Daoy (cell line): ENCODE measurements at places on chromosomes 2 and 18. TPM values are rescaled to one million over a fixed set of nuclear protein-coding genes. Genes with fewer than 3 reads are reported as not detected.

DNA sequence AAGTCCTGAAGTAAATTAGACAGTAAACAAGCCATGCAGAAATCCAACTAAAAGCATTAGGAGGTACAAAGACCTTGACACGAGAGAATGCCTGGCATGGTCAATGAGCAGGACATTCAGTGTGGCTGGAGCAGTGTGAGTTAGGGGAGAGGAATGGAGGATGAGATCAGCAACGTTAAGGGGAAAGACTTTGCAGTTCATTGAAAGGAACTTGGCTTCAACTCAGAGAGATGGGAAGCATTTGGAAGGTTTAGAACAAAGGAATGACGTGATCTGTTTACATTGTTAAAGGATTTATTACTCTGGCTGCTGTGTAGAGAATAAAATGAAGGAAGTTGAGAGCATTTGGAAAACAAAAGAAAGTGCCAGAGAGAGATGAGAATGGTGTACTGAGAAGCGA is 621.3 kb downstream of the XIRP2 start:
- peak; percentile 52 for DNase-seq

DNA sequence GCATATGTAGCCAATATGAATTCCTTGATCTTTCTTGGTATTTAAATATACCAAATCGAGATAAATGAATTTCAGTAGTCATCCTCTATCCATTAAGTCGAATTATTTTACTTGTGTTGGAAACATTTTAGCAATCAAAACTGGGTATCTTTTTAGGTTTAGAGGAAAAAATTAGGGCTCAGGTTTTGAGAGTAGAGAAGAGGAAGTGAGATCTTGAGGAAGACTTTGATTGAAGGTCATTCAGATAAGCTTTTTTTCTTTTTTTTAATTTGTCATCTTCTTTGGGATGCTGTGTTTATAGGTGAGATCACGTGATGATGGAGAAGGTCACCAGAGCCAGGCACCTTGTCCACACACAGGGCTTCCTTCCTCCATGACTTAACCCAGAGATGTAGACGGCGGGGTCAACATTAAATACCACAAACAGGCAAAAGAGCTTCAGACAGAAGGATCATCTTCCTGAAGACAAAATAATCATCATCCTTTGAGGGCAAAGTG is 750.1 kb downstream of the RNF144A start:
- no peak for DNase-seq

- no peak for DNase-seq
Observed at GRCh38 chr2:112699984-112700667, 20.7 kb upstream of the NT5DC4 start.

GRCh38 chr2:44546459-44547127 is 184.8 kb downstream of the CAMKMT start:
- DNase-seq = no peak

DNA sequence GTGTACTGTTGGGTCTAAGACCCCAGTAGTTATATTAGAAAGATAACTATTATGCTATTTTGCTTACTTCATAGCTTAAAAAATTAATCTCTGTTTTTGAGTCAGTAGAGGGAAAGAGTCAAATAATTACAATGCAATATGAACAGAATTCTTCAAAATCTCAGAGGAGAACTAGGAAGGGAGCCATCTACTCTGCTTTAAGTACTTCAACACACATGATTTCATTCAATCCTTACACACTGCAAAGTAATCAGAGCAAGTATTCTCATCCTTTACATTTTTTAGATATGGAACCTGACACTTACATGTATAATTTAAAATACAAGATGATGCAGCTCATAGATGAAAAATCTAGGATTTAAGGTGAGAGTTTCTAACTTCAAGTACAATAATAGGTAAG is 27.7 kb downstream of the COL5A2 start:
- DNase-seq = no peak

DNA sequence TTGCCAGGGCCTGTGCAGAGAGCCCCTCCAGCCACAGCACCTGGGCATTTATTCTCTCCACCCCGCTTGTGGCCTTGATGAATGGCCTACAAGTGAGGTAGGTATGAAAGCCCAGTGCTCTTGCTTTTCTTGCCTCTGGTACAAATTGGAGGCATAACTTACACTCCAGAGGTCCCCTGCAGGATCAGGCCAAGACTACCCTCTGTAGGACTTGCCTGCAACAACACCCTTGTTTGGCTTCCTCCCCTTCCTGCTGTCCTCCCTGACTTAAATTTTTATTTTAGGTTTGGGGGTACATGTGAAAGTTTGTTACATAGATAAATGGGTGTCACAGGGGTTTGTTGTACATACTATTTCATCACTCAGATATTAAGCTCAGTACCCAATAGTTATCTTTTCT is 95.7 kb downstream of the CDC42EP3 start:
- DNase-seq = no peak

- no peak for DNase-seq
Observed at GRCh38 chr2:165897726-165898125, 55.9 kb downstream of the TTC21B start.

DNA sequence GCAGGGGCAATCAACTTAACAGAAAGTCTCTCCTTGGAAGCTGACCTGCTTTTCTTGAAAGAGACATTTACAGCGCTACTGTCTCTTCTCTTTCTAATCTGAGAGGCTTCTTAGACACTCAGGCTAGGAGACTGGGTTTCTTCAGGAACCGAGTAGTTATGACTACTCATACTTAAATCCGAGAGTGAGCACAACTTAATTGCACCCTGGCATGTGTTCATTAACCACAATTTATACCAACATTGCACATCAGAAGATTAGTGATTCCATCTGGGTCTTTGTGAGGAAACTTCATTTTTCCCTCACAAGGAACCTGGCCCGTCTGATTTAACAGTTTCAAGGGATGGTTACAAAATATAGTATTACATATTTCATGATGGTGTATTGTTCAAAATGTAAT is 176.9 kb downstream of the UBE2E3 start:
- no peak for DNase-seq

- no peak for DNase-seq
Observed at GRCh38 chr2:33644215-33644614, 45.1 kb upstream of the FAM98A start.

DNA sequence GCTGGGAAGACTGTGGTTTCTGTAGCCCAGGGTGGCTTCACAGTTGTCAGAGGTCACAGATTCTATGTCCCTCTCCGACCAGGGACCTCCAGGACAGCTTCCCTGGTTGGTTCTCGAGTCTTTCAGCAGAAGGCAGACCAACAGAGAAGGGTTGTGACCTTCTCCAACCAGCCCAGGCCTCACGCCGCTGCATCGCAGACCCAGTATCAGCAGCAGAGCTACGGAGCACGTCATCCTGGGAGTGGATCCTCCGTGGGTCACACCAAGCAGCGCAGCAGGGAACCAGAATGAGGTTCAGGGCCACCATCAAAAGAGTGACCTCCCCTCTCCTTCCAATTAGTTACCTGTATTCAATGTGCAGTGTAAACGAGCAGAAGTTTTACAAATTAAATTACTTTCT is 49.3 kb downstream of the ST3GAL5 start:
- no peak for DNase-seq

DNA sequence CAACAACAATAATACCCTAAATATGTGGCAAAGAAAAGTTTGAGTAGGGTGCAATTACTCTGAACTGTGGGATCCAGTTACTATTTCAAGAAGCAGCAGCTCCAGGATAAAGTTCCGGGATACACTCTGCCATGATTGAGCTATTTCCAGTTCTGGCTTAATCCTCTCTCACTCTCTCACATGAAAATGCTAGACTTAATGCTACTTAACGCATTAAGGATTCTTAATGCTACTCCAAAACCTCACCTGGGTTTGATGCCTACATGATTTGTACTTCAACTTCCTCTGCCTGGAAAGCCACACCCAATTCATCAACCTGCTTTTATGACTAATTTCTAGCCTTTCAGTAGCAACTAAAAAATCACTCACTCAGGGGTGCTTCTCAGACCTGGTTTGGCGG is 151.1 kb upstream of the HNMT start:
- no peak for DNase-seq

GRCh38 chr2:101697124-101698013 is at the start of gene MAP4K4:
MAP4K4 (plus strand) TSS chr2:101697707; CDS start chr2:101698081, 374 bp downstream.
- DNase-seq = peak; percentile 84

DNA sequence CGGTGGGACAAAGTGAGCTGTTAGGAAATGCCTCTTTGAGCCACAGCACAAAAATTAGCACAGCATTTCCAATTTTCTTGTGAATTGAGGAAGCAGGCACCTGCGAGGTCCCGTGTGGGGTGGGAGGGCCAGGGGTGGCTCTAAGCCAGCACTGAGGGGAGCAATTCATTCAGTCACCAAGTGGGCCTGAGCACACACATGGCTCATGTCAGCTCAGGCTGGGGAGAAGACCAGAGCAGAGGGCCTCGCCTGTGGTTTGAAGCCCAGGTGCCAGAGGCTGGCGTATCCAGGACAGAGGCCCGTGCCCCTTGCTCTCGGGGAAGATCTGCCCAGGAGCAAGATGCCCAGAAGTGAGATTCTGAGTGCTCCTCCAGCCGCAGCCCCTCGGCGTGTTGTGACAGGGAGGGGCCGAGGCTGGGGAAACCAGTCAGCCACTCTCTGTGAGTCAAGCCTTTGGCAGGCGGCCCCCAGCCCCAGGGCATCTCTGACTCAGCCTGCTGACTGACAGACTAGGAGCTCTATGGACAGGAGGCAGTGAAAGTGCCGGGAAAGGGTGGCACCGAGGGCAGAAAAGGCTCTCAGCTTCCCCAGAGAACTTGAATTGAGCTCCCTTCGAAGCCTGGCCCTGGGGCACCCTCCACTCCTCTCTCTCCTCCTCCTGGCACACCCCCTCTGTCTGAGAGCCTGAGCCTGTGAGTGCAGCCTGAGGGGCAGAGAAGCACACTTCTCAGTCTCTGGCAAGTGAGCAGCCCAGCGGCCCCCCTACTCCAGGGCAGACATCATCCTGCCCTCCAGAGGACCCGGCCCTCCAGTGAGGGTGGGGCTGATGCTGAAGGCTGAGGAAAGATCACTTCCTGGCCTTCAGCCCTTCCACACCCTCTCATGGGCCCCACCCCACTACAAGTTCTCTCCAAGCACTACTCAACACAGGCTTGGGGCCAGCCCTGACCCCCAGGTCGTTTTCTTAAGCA is 32.3 kb downstream of the CYP26B1 start:
- DNase-seq = peak; percentile 98

DNA sequence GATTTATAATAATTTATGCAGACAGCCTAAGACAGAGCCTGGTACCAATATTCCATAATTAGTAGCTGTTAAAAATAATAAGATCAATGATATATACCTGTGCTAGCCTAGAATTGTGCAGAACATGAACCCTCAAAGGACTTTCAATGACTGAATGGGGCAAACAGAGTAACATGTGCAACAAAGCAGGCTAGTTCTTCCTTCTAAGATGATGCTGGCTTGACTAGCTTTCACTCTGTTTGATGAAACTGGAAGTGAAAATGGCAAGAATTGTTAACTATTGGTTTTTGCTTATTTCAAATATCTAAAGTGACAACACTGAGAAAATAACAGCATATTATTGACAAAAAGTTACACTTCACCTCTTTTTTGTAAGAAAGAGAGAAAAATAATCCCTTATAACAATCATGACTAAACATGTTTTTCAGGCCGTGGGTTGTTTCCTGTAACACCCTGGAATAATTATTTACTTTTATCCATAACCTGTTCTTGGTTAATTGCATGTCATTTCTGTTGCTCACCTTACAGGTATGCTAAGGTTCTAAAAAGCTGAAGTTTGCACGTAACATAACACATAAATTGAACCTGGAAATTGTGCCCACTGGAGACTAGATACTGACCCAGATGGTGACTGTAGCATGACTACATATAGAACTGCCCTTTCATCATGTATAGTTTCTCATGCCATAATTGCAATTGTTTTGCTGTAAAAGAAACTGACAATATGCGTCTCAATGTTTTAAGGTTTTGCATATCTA is 108.7 kb downstream of the C18orf54 start:
- DNase-seq = no peak

DNA sequence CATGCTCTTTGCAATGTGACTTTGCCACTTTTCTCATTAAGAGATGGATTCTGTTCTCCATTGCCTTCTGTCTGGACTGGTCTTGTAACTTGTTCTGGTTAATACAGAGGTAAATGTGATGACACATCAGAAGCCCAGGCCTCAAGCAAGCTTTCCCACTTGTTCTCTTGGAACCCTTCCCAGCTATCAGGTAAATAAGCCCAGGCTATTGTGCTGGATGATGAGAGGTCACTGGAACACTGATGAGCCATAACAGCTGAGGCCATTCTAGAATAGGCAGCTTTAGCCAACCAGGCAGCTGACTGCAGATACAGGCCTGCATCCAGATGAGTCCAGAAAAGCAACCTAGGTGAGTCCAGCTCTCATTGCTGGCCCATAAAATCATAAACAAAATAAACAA is 1007.0 kb upstream of the ACVR2A start:
- DNase-seq = no peak

- no peak for DNase-seq
Observed at GRCh38 chr2:15010346-15010745, 377.8 kb downstream of the LRATD1 start.

Gene TOGARAM2
- 0.29 TPM in 1 of 2 replicates, not detected in the other for total RNA-seq

Gene SMPD4
- total RNA-seq = 23.5 and 28.9 TPM in 2 replicates

Gene EFR3B
- total RNA-seq = 2.0 and 4.3 TPM in 2 replicates

Gene FARSB
- 38.8 and 38.9 TPM in 2 replicates for total RNA-seq

Gene LIPT1
- total RNA-seq = 7.7 and 13.6 TPM in 2 replicates

Gene ST6GAL2
- 13.0 and 21.9 TPM in 2 replicates for total RNA-seq
